ENCODE measurements at places on chromosomes 1 and 21.

- DNase-seq: no peak
Observed at GRCh38 chr1:27157194-27157593, 2.3 kb upstream of the SLC9A1 start.

DNA sequence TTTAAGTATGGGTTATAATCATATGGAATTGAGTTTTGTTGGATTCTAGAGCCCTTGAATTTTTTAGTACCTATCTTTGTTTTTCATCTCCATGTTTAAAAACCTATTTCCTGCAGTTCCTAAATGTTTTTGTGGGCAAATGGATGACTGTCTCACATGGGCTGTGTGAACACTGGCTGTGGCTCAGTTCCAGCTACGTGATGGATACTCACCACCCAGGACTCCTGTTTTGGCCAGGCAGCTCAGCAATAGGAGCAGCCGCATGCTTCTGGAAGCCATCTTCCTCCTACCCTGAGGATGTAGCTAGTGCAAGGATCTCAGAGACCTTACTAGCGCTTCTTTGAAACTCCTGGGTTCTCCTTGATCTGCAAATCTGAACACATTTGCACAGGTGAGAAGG is 2.8 kb downstream of the REG4 start:
- DNase-seq: no peak

DNA sequence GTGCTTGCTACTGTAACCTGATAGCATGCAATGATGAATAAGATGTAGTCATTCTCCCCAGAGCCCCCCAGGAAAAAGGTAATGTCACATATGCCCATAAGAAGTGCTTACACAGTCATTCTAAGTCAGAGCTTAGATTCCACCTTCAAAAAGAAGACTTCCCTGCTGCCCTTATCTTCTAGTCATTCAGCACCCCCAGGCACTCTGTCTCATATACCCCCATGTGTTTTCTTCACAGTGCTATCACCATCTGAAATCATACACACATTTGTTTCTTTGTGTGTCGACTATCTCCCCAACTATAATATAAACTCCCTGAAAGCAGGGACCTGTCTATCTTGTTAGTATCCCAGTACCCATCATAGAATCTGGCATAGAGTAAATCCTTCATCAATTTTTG is 16.2 kb upstream of the OTUD3 start:
- DNase-seq: no peak

- no peak for DNase-seq
Observed at GRCh38 chr1:153680120-153680403, 1.6 kb downstream of the NPR1 start.

DNA sequence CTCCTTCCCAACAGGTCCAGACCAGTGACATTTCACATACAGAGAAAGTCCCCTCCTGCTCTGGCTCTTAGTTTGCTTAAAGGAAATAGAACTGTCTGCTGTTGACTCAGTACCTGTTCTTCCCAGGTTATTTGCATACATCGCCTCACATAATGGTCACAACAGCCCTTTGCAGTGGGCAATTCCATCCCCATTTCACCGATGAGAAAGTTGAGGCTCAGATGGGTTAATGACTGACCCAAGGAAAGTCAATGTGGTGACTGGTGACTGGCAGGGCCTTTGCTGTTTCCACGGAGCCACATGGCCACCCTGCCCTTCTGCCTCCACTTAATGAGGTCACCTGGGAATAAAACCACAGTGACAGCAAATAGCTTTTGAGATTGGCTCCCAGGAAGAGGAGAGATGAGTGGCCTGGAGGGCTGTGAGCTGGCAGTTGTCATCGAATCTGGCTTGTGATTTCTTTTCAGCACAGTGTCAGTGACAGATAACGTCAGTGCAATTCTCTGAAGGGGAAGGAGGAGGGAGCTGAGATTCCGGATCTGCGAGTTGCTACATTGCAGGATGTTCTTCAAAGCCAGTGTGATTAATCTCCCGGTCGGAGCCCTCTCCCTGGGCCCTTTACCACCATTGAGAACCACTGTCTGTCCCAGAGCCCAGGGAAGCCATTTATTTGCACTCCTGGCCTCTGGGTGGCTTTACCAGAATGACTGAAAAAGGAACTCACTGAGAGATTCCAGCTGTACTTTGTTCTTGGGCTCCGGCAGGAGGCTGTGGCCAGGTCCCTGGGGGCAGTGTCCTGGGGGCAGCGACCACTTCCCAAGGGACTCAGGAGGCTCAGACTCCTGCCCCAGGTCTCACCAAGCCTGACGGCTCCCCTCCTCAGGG is 117.2 kb downstream of the CNIH3 start:
- DNase-seq: no peak

DNA sequence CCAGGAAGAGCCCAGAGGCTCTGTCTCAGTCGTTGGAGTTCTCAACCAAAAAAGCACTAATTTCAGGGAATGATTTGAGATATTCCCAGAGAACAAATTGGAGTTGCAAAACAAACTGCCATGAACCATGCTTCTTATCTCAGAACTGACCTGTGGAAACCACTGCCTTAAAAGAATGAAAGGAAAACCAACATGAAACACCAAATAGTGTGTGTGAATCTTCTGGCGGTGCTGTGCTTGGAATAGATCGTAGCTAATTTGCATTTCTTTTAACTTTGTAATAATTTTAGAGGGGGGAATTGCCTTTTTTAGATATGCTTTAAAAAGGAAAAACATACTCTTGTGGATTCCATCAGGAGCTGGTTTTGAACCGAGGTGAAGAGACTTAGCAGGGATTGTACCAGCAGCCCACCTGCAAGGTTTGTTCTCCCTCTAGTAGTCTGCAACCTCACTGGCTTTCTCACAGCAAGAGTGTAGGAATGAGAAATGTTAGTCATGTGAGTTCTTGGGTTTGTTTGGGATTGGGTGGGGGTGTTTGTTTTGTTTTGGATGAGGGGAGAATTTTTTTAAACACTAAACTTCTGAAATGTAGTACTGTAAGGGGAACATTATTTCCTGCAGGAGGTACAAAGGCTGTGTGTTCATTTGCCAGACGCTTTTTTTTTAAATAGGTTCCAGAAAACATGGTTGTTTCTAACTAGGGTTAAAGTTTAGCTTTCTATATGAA is 45.7 kb upstream of the ANGPTL1 start:
- no peak for DNase-seq

DNA sequence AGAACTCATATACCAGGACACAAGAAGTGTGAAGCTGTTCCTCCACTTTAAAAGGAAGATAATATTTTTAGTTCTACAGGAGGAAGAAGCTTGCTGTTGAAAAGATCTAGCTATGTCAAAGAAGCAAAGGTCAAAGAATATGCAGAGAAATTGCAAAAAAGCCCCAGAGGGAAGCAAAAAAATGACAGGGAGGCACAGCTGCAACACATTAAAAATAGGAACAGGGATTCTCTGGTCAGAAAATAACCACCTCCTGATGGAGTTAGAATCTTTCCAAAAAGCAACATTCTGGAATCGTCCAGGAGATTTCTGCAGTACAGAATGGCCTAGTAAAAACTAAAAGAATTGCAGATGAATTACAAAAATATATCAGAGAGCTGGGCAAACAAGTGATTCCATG is 238.9 kb upstream of the PRMT6 start:
- DNase-seq: no peak

- DNase-seq: no peak
Observed at GRCh38 chr1:23424293-23425192, at the start of gene TCEA3. Gene TCEA3, minus strand, starts transcription at chr1:23424748. Its CDS starts 115 bp downstream, at chr1:23424633.

- DNase-seq: no peak
Observed at GRCh38 chr1:154689083-154689482, 81.1 kb upstream of the ADAR start.

DNA sequence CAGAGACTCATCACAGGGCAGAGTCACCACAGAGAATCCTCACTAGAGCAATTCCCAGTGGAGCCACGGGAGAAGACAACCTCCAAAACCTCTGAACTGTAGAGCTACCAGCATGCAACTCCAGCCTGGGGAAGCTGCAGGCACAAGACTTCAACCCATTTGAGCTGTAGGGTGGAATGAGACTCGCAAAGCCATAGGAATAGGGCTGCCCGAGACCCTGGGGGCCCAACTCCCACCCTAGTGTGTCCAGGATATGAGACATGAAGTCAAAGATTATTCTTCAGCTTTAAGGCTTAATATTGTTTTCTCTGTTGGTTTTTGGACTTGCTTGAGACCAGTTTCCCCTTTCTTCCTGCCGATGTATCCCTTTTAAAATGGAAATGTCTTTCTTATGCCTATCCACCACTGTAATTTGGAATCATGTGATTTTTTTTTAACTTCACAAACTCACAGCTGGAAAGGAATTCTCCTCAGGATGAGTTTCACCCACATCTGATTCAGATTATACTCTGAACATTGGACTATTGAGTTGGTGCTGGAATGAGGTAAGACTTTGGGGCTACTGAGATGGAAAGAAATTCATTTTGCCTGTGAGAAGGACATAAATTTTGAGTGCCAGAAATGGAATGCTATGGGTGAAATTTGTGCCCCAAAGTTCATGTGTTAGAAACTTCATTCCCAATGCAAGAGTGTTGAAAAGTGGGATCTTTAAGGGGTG is 59.6 kb upstream of the ST6GALNAC5 start:
- no peak for DNase-seq
